ENCODE measurements at places on chromosomes 6 and 20. TPM values are rescaled to one million over a fixed set of nuclear protein-coding genes. Genes with fewer than 3 reads are reported as not detected.

Gene ARMC2
- total RNA-seq = 0.78 TPM

Gene TLDC2
- total RNA-seq = not detected

Gene MYCT1
- total RNA-seq = 0.10 TPM

Gene SCRT2
- not detected for total RNA-seq

Gene SLX4IP
- total RNA-seq = 4.7 TPM

Gene ARFGEF3
- total RNA-seq = 0.20 TPM

Gene AHI1
- total RNA-seq = 22.9 TPM

Gene HTR1E
- not detected for total RNA-seq

Gene C20orf144
- 0.24 TPM for total RNA-seq

Gene CFAP61
- total RNA-seq = 0.12 TPM

Gene UNC93A
- total RNA-seq = not detected

Gene CNBD2
- 6.8 TPM for total RNA-seq

Gene RBM24
- total RNA-seq = 4.5 TPM

Gene TRIM38
- total RNA-seq = 7.7 TPM

Gene CCN6
- total RNA-seq = 0.24 TPM

Gene C6orf163
- total RNA-seq = 0.29 TPM

Gene MUC22
- total RNA-seq = not detected

Gene NKX2-4
- total RNA-seq = not detected

Gene HSPA1L
- 0.68 TPM for total RNA-seq

Gene CLDN20
- not detected for total RNA-seq

Gene RNF8
- total RNA-seq = 25.5 TPM

Gene ABHD16B
- not detected for total RNA-seq

Gene LY6G6C
- total RNA-seq = not detected

Gene OLIG3
- total RNA-seq = not detected
